ENCODE measurements at places on chromosomes 1 and 21.

GRCh38 chr1:119286587-119287181, 81.9 kb upstream of the HAO2 start:
- DNase-seq = no peak

DNA sequence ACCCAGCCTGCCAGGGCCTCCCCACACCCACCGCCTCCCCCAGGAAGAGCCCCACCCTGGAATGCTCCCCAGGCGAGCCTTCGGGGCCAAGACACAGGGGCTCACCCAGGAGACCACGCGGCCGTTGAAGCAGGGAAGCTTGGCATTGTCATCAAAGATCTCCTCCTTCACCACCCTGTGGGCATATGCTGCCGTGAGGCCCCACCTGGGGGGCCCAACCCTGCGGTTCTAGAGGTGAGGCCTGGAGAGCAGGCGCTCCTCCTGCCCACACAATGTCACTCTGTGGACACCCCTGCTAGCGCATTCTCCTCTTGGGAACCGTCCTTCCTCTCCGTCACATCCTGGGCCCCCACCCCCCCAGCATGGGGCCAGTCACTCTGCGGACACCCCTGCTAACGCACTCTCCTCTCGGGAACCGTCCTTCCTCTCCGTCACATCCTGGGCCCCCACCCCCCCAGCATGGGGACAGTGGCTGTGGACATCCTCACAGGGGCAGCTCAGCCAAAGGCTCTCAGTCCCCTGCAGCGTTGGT, 6.6 kb downstream of the DVL1 start:
- DNase-seq = no peak

DNA sequence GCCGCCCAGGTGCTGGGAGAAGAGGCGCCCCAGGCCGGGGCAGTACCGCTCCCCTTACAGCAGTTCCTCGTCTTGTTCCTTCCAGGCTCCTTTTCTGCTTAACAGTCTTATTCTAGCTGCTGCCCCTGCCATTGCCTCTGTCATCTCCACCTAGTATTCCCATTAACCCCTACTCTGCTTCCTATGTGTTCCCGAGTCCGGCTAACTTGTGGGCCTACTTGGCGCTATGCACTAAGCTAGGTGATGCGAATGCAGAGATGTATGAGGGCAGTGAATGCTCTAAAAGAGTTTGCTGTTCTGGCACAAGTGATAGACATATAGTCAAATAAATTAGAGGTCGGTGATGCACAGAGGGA, 276 bp upstream of the IQGAP3 start:
- no peak for DNase-seq

- no peak for DNase-seq
Observed at GRCh38 chr1:191674626-191675179, 483.6 kb upstream of the RGS18 start.

GRCh38 chr1:198491596-198491995, 48.9 kb downstream of the ATP6V1G3 start:
- DNase-seq = no peak

GRCh38 chr1:162166917-162167615, 97.6 kb downstream of the NOS1AP start:
- no peak for DNase-seq

DNA sequence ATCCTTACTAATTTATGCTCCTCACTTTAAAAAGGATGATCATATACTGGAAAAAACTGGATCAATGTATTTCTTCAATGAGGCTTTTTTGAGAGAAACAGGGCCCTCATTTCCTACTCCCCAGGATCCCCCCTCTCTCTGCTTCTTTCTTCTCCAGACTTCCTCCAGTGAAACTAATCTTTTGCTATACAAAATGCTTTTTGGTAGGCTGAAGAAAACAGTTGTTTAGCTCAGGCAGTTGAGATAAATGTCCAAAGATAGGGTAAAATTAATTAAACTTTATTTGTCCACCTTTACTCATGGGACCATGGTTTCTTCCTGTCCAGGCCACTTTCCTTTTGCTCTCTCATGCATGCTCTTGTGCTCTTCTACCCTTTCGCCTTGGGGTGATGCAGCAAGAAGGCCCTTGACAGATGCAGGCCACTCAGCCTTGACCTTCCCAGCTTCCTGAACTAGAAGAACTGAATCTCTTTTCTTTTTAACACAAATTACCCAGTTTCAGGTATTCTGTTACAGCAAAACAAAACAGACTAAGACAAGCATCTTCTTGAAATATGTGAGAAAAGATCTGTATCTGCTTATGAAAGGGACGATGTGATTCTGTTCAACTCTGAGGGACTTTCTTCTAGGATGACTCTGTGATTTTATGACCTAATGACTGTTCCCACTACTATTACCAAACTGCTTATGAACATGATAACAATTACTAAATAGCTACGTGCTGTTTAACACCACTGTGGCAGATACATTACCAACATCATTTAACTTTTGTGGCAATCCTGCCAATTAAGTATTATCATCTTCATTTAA, 63.7 kb downstream of the NVL start:
- DNase-seq = no peak

DNA sequence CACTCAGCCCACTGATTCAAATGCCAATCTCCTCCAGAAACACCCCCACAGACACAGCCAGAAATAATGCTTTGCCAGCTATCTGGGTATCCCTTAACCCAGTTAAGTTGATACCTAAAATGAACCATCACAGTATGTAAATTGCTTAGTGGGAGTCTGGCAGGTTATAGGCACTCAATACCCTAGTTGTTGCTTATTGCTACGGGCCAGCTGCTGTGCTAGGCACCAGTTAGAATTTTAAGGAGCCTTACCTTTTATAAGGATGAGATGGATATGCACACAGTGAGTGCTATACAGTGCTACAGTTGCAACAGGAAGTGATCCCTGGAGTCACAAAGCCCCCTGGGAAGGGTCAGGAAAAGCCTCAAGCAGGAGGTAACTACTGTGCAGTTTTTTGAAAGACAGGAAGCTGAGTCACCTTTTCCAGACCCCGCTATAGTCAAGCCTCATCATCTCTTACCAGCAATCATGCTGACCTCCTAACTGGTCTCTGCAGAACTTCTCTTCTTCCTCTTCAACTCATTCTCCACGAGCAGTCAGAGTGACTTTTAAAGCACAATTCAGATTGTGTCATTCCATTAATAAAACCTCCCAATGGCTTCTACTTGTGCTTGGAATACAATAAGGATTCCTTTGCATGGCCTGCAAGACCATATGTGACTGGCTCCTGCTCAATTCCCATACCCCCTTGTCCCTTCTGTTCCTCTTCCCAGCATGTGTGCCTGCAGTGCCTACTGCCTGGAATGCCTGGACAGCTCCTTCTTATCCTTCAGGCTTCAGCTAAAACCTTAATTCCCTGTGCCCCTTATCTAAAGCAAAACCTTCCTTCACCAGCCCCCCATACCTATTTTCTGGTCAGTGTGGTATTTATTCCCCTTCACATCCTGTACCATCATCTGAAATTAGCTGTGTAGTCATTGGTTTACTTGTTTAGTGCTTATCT, 10.4 kb upstream of the TLR5 start:
- no peak for DNase-seq

- DNase-seq = no peak
Observed at GRCh38 chr1:205985330-205986005, 17.7 kb downstream of the RAB7B start.

DNA sequence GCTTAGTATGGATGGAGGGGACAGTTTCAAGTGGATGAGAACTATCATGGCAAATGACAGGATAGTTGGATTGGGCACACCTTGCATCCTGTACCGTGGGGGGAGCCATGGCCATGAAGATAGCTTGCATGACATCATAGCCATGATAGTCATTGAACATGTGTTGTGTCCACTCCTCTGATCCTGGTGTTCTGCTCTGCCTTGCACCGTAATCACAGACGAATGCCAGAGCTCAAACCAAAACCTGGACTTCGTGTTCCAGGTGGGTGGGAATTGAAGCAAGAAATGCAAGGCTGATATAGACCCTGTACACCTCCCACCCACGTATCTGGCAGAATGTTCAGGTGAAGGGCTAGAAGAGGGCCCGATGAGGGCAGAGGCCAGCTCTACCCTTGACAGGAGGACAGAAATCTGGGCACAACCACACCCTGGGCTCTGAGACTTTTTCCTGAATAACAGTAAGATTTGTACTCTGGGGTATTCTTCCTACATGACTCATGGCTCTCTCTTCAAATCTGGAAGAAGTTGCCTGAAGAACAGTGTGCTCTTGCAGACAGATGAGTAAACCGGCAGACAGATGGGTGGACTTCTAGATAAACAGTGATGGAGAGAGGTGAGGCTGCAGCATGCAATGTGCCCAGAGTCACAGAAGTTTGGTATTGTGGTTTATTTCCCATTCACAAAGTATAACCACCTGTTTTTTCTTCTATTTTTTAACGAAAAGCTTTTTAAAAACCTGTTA, 45.0 kb downstream of the KCNJ6 start:
- DNase-seq = no peak

DNA sequence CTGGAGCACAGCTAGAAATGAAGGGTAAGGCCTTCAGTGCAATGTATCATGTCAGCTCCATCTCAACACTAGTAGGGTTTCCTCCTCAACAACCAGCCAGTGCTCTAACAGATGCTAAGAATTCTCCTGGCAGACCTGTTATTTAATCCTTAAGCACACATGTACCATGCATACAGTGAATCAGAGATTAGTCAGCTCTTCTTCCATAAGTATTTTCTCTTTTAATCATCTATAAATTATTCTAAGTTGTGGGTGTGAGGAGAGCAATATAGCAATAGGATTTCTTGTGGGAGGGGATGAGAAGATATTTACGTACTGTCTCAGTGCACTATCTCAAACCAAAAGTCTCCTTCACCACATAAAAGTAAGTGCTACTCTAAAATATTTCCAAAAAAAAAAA, 95.3 kb downstream of the COP1 start:
- DNase-seq = no peak

- peak; percentile 17 for DNase-seq
Observed at GRCh38 chr1:193634470-193634869, 448.1 kb upstream of the B3GALT2 start.

DNA sequence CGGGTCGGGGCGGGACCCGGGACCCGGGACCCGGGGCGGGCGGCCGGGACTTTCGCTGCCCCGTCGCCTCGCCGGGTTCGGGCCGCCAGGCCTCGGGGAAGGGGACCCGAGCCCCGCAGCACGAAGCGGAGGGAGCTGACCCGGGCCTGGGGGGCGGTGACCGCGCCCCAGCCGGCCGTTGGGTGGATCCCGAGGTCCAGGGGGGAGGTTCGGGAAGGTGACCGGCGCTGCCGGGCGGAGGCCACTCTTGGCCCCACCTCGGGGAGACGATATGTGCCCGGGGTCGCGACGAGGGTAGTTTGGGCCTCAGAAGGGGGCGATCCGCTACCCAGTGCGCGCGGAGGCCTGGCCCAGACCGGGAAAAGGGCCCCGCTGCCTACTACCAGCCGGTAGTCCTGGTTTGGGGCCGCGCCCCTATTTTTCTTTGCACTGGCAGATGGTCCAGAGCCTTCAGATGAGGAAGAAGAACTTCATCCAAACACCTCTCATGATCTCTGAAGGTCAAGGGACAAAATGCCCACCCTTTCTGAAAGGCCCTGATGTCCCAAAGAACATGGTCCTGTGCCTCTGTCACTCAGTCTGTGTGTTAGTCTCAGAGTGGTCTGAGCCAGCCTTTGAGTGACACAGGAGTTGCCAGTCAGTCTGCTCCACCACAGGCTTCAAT, 766 bp downstream of the AGO4 start:
- DNase-seq = no peak

DNA sequence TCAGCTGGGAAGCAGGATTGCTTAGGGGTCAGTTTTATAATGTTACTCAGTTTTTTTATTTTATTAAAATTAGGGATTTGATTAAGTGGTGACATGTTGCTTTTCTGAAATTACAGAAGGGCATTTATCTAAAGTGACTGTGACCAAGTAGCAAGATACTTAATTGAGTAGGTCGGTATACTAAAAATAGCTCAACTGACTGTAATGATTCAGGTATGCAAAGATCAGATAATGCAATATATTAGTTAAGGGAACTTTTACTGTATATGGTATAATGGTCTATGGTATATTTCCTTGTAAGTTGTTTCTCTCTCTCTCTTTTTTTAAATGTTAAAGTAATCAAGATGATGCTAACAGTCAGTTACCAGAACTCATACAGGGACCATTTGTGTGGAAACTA, 26.2 kb downstream of the RLF start:
- DNase-seq = no peak

DNA sequence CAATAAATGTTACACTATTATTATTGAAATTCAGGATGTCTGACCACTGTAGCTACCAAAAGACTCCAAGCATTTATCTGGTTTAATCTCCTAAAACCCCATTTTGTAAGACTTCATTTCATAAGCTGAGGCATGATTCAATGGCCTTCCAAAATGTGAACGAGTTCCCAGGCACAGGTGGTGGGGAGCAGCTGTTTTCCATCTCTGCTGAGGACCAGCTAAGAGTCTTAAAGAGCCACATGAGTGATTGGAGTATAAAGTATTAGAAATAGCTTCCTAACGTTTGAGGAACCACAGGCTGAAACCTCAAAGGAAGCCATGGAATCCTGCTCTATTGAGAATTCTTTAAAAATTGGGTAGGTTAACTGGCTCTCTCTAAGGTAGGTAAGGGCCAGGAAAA, 44.9 kb downstream of the SEC16B start:
- DNase-seq = no peak

DNA sequence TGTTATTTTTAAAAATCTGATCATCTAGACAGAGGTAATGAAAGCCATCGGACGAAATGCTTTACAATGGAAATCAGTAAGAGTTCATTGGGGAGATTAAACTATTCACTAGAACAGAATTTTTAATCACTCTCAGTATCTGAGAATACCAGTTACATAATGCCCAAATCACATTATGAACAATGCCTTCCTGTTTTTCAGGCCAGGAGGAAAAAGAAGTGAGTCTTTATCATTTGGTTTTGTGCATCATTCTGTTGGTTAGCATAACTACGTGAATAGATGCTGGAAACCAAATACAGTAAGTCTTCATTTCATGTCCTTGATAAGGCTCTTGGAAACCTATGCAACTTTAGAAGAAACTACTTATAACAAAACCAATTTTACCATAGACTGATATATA, 18.0 kb upstream of the ASB17 start:
- no peak for DNase-seq

DNA sequence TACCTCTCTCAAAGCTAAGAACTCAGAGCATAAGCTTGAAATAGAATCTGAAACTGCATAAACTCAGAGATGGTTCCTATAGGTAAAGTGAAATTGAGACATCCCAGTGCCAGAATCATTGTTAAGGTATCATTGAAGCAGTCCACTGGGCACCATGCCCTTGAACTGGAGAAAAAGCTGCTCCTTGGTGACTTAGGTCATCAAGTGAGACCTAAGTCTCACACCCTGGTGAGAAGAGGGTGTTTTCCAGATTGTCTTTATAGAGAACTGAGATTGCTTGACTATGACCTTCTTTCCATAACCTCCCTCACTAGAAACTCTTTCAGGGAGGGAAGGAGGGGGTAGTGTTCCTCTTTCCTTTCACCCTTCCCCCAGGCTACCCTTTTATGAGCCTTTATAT, 9.4 kb upstream of the ATP6V1G3 start:
- DNase-seq = no peak

Measured in naive thymus-derived CD8-positive, alpha-beta T cell (primary cell).